Tracheal epithelial cell (primary cell): ENCODE measurements at places on chromosomes 5 and 9. TPM values are rescaled to one million over a fixed set of nuclear protein-coding genes. Genes with fewer than 3 reads are reported as not detected.

The BARX1 gene
- total RNA-seq: under 0.01 TPM in 1 of 2 replicates, not detected in the other

The ST8SIA4 gene
- total RNA-seq: under 0.01 TPM in 1 of 2 replicates, not detected in the other

The C9orf153 gene
- 0.48 and 0.85 TPM in 2 replicates for total RNA-seq

The TPPP gene
- 0.48 and 1.3 TPM in 2 replicates for total RNA-seq

The MCC gene
- total RNA-seq: 62.4 and 71.2 TPM in 2 replicates

The KCNT1 gene
- not detected in 2 replicates for total RNA-seq

The GAS1 gene
- 1.4 and 1.5 TPM in 2 replicates for total RNA-seq

The GLDC gene
- 0.43 and 22.9 TPM in 2 replicates for total RNA-seq

The LRRC70 gene
- total RNA-seq: 0.72 and 1.5 TPM in 2 replicates

The OCLN gene
- total RNA-seq: 38.6 and 104 TPM in 2 replicates

The CNTFR gene
- total RNA-seq: not detected in 2 replicates

The SLC4A9 gene
- 0.21 TPM in 1 of 2 replicates, not detected in the other for total RNA-seq

The NOTCH1 gene
- 123 and 222 TPM in 2 replicates for total RNA-seq
